ENCODE measurements at places on chromosomes 1 and 21.
A peak's percentile ranks its signal among the peaks of the same experiment; 100 is the strongest.

DNA sequence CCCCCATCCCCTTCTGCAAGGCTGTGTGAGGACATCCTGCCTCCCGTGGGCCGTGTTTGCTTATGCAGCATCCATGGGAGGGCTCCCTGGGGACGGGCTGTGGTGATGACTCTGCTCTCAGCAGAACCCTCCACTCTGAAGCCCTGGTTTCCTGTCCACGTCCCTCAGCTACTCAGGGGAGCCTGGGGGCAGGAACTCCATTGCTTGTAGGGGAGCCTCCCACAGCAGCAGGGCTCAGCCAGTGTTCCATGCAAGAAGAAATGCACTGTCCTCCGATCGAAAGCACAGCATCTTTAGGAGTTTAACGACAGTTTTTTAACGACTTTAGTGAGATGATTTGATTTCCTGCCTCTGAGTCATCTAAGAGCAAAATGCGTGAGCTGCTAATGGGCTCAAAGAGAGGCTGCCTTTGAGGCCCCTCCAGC lies 8.3 kb upstream of the KCNAB2 start:
- DNase-seq = no peak

DNA sequence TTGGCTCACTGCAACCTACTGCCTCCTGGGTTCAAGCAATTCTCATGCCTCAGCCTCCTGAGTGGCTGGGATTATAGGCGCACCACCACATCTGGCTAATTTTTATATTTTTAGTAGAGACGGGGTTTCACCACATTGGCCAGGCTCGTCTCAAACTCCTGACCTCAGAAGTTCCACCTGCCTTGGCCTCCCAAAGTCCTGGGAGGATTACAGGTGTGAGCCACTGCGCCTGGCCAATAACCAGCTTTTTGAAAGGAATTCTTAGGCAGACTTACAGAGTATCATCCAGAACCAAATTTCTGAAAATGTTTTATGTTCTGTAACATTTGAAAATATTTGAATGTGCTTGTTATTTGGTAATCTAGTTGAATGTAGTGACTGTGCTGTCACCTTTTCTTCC lies 14.6 kb downstream of the BTF3L4 start:
- DNase-seq = no peak

DNA sequence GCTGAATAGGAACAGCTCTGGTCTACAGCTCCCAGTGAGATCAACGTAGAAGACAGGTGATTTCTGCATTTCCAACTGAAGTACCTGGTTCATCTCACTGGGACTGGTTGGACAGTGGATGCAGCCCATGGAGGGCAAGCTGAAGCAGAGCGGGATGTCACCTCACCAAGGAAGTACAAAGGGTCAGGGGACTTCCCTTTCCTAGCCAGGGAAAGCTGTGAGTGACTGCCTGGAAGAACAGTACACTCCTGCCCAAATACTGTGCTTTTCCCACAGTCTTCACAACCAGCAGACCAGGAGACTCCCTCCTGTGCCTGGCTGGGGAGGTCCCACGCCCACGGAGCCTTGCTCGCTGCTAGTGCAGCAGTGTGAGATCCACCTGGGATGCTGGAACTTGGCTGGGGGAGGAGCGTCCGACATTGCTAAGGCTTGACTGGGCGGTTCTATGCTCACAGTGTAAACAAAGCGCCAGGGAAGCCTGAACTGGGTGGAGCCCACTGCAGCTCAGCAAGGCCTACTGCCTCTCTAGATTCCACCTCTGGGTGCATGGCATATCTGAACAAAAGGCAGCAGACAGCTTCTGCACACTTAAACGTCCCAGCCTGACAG lies 14.7 kb downstream of the CR1L start:
- no peak for DNase-seq

GRCh38 chr21:46152927-46153246 lies 2.5 kb downstream of the FTCD start:
- no peak for DNase-seq

- DNase-seq = no peak
These were observed 2.2 kb upstream of the CRABP2 start for GRCh38 chr1:156707417-156708217.

- DNase-seq = no peak
These were observed 333 bp upstream of the CHAF1B start for GRCh38 chr21:36384885-36385232.

GRCh38 chr1:19512545-19512944 lies 27.2 kb upstream of the CAPZB start:
- no peak for DNase-seq

DNA sequence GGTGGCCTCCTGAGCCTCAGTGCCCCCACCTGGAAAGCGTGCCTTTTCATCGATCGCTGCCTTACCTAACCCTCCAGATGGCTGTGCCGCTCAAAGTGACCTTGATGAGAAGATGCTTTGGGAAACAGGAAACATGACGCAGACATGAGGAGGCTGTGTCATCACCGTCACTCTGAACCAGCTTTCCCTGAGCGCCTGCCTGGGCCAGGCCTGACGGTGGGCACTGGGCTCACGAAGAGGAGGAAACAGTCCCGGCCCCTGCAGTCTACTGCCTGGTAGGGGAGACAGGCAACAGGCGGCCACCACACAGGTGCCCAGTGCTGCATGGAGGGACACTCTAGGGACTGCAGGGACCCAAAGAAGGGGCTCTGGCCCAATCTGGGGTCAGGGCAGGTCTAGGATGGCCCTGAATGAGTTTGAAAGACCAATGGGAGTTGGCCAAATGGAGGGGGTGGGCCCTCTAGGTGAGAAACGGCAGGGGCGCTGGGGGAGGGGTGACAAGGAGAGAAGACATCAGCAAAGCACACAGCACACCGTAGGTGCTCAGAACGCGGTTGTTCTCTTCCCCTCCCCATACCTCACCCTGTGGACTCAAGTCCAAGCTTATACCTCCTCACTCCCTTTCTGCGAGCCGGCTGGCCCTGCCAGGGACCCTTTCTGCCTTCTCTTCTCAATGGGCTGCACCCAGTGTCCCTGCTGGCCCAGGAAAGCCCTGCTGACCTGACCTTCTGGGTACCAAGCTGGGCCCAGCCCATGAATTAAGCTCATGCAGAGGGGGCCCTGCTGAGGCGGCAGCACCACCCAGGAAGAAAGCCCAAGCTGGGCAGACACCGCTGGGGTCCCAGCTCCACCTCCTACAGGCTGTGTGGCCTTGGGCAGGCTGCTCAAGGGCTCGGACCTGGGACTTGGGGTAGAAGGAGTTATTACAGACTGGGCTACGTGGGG lies 44.9 kb downstream of the GLIS1 start:
- DNase-seq = no peak

DNA sequence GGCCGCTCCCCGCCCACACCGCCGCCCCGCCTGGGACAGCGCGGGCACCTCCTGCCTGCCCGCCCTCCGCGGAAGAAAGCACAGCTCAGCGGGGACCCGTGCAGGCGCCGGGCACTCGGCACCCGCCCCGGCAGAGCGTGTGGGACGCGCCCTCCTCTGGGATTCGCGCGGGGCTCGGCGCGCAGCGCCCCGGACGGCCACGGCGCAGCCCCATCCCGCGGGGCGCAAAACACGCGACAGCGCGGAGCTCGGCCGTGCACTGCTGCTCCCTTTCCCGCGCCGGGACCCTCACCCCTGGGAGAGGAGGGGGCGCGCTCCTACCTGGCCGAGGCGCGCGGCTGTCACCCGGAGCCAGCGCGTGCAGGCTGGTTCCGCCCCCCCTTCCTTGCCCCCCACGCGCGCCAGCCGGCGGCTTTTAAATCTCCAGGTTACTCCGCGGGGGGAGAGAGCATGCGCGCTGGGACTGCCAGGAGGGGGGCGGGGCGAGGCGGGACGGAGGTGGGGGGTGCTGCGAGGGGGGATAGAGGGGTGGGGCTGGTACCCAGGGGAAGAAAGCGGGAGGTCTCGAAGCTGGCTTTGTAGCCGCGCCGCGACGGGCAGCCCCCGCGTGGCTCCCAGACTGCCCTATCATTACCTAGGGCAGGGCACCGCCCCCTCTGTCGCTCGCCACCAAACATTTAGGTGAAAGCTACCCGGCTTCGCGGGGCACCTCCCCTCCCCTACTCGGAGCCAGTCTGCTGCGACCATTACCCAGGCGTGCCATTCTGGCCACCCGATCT lies at the start of gene SLC45A3:
Gene SLC45A3, minus strand, starts transcription at position 437 of the 779 bp plus-strand sequence. CDS start 15,853 bp downstream, outside the sequence.
- DNase-seq = no peak

GRCh38 chr1:171676823-171677222 lies 24.3 kb upstream of the MYOC start:
- DNase-seq = no peak

GRCh38 chr1:200392625-200393185 lies 17.1 kb downstream of the ZNF281 start:
- no peak for DNase-seq

DNA sequence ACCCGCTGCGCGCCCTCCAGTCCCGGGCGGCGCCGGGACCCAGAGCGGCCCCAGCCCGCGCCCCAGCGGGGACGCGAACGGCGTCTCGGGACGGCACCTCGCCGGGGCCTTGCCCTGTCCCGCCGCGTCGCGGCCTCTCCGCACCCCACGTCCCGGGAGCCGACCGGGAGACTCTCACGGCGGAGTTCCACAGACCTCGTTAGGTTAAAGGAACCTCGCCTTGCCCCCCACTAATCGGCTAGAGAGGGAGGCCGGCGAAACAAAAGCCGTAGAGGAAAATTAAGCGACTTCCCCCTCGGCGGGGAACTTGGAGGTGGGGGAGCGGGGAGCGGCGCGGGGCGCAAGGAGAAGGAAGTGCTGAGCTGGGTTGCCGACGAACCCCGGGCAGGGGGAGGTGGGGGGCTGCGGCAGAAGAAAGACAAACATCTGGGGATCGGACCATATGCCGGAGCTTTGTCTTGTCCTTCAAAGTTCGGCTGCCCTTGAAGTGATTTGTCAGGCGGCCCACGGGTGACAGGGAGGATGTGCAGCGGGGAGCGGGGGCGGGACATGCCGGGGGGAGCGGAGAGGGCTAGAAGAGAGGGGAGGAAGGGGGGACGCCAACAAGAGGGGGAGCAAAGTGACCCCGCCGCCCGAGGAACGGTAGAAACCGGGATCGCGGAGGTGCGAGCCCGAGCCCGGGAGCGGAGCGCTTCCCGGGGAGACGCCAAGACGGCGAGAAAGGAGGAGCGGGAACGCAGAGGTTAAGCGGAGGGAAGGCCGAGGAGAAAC lies 120.0 kb upstream of the RRP15 start:
- DNase-seq = no peak

- no peak for DNase-seq
These were observed 111.4 kb downstream of the SIK1 start for GRCh38 chr21:43315244-43316137.

DNA sequence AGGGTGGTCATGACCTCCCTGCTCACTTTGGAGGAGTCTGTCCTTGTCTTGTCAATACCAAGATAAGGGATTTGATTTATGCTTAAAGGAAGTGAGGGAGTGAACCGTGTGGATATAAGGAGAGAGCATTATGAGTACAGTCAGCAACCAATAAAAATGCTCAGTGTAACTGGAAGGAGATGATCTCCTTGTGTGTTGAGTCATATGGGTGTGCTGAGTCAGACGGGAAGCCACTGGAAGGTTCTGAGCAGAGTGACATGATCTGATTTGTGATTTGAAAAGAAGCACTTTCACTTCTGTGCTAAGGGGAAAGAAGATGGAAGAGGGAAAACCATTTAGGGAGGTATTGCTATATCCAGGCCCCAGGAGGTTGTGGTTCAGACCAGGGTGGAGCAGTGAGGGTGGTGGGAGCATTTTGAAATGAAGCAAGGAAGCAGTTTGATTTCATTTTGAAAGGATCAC lies 2.5 kb upstream of the BCL10 start:
- DNase-seq = peak; percentile 21

- DNase-seq = no peak
These were observed 11.3 kb downstream of the CCDC24 start for GRCh38 chr1:44002606-44003157.

- DNase-seq = no peak
These were observed 33.6 kb upstream of the CTSK start for GRCh38 chr1:150841626-150842025.

- no peak for DNase-seq
These were observed 460.5 kb upstream of the ADGRL2 start for GRCh38 chr1:81340239-81340638.

GRCh38 chr1:99726818-99727217 lies 39.6 kb downstream of the FRRS1 start:
- no peak for DNase-seq

GRCh38 chr1:149849111-149849946 lies 50.0 kb upstream of the BOLA1 start:
- no peak for DNase-seq

- DNase-seq = no peak
These were observed 22.5 kb downstream of the DISP3 start for GRCh38 chr1:11501491-11501897.

DNA sequence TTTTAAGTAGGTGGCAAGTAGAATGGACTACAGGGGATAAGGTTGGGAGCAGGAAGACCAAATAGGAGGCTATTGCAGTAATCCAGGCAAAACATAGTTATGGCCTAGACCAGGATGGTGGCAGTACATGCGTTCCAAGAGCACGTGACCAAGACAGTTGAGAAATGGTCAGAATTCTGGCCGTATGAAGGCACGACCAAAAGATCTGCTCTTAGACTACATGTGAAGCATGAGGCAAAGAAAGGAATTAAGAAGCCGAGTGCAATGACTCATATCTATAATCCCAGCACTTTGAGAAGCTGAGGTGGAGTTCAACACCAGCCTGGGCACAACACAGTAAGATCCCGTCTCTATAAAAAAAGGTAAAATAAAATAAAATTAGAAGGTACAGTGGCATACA lies 71.3 kb downstream of the LUZP1 start:
- no peak for DNase-seq

DNA sequence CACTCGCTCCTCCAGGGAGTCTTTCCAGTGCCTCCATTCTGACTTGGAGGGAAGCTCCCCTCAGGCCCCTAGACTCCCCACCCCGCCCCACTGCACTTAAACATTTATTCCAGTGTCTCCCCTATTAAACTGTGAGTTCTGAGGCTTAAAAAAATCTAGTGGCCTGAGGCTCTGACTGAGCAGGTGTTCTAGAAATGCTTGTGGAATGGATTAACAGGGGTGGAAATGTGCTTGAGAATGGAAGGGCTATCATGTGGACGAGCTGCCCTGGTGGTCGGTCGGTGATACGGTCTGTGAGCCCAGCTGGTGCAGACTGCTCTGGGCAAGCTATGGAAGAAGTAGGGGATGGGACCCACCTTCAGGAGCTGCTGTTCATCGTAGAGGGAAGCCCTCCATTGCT lies 130.2 kb downstream of the PEX14 start:
- DNase-seq = no peak

DNA sequence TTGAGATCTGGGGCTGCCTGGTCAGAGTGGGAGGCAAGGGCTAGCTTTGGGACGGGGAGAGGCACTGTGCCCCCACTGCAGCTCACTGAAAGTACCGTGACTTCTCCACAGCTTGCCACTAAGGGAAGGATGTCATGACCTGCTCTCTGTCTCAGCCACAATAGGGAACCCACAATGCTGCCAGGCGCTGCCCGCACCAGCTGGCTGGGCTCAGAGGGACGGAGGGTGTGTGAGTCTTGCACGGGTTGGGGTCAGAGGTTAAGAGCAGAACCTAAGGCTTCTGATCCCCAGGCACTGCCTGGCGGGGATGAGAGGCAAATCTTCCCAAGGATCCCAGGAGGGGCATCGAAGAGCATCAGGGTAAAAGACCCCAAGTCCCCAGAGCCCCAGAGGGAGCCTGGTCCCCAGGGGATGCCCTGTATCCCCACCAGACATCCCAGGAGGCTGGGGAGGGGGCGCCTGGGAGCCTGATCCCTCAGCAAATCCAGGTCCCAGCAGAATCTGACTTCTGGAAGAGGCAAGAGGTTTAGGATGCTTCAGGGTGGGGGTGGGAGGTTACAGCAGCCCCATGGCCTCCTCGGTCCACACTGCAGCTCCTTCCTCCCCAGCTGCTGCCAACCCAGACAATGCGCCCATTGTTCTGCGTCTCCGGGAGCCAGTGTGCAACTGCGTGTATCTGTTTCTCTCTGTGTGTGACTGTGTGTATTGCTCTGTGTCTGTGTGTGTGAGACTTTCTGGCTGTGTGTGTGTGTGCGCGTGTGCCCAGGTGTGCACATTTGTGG lies 2.0 kb upstream of the MARCKSL1 start:
- no peak for DNase-seq

- no peak for DNase-seq
These were observed 407.0 kb downstream of the AMY1C start for GRCh38 chr1:104156738-104157137.
